Ecto neural progenitor cell (in vitro differentiated cells): ENCODE measurements at places on chromosomes 7 and 10.

GRCh38 chr7:112481833-112482670 is 1.3 kb downstream of the LSMEM1 start:
- no peak for DNase-seq

- no peak for DNase-seq
Observed at GRCh38 chr10:112827951-112828350, 122.1 kb upstream of the TCF7L2 start.

- DNase-seq = no peak
Observed at GRCh38 chr7:2613931-2614600, 17.7 kb upstream of the TTYH3 start.

- DNase-seq = no peak
Observed at GRCh38 chr10:127464561-127464960, 84.5 kb upstream of the NPS start.

DNA sequence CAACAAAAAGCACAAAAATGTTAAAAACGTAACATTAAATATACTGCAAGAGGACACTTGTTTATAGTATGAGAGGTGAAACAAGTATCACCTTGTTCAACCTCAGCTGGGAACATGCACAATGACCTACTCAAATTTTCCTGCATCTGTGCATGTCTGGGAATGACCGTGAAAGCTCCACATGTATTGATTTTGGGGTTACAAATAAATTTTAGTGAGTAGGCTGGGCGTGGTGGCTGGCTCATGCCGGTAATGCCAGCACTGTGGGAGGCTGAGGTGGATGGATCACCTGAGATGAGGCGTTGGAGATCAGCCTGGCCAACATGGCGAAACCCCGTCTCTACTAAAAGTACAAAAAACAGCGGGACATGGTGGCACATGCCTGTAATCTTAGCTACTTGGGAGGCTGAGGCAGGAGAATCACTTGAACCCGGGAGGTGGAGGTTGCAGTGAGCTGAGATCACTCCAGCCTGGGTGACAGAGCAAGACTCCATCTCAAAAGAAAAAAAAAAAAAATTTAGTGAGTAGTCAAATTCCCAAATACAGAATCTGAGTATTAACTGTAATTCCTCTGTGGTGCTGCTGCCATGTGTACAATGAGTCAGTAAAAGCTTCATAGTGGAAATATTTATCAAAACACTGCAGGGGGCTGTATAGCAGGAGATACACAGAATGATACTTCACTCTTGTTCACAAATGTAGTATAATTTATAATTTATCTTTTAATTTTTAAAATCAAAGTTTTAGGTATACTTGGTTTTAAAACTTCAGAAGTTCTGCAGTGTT is 41.1 kb downstream of the SUGCT start:
- DNase-seq = no peak

DNA sequence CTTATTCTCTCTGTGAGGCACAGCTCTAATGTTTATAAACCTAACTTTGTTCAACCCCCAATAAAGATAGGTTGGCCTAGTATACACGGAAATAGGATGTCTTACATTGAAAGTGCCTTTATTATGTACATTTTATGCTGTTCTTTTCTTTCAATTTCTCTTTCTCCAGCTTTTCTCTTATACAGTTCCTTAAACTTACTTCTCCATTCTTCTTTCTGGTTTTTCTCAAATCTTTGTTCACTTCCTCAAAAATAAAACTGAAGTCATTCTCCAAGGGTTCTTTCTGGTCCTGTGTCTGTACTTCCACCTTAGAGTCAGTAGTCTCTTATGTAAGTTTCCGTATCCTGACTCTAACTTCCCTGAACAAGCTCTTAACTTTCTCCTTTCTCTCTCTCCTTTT is 29.2 kb upstream of the NAMPT start:
- DNase-seq = no peak

DNA sequence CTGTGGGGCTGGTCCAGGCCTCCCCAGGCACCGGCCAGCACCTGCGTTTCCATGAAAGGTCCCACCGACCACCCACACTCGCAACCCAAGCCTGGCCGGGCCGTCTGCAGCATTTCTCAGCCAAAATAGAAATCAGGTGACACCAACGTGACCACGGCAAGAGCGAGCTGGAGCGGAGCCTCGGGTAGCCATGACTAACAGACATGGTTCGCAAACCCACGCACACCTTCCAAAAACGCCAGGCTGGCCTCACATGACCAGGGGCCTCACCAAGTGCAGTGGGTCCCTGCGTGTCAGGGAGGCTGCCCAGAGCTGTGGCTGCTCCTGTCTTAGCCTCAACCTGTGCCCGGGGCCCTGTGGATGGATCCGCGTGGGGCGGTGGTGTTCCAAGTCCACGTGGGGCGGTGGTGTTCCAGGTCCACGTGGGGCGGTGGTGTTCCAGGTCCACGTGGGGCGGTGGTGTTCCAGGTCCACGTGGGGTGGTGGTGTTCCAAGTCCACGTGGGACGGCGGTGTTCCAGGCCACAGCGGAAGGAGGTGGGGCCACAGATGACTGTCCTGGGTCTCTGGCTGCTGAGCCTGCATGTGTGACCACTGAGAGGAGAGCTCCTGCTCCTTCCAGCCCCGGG is 64.4 kb upstream of the ADGRA1 start:
- no peak for DNase-seq

- no peak for DNase-seq
Observed at GRCh38 chr7:28029051-28029450, 151.5 kb downstream of the JAZF1 start.

GRCh38 chr10:18446205-18446604 is 205.2 kb downstream of the NSUN6 start:
- no peak for DNase-seq

DNA sequence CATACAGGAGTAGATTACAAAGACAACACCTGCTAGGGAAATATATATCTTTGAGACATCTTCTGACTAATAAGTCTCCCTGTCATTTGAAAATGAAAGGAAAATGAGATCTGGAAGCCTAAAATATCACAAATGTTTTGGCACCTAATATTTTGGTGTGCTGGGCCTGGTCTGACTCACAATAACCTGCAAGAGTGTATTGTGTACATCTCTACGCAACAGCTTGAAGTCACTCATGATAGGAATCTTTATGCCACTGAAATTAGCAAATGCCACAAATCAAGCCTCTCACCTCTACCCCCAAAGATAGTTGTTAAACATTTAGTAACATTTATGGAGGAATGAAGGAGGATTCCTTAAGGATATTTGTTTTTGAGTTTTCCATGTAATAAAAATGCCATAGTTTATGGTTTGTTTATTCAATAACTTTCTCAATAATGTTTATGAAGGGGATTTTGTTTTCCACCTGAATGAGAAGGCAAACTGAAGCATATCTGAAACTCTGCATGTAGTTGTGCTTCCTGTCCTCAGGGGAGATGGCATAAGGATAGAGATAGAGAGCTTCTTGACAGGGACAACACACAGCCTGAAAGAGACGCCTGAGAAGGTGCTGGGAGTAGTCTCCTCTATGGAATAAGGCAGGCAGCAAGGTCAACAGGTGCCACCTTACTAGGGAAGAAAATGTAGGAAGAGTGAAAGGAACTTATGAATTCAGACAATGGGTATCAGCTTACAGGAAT is 197.4 kb downstream of the AHR start:
- no peak for DNase-seq

GRCh38 chr7:70229242-70229641 is 631.0 kb downstream of the AUTS2 start:
- DNase-seq = no peak

DNA sequence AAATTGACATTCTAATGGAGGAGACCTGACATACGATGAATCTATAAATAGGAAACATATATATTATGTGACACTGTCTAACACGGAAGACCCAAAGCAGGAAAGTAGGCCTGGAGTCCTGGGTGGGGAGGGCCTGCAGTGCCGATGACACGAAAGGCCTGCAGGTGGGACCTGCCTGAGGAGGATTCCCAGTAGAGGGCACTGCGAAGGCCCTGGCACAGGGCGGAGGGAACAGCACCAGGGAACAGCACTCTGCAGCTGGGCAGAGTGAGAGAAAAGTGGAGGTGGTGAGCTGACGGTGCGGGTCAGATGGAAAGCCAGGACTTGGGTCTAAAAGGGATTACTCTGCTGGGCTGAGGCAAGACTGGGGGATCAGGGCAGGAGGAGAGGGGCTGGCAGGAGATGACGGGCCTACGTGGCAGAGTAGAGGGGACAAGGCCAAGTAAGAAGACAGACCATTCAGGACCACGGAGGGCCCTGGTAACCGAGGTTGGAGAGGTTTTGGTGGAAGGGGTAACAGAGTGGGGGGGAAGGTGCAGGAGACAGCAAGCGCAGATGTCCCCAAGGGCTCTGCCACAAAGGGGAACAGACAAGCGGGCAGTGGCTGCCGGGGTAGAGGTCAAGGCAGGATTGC is 8.1 kb downstream of the ZNF746 start:
- DNase-seq = no peak
